ENCODE measurements at places on chromosomes 4 and X.

GRCh38 chrX:119529345-119530276 lies 35.6 kb downstream of the STEEP1 start:
- DNase-seq, result no peak

GRCh38 chr4:10582059-10582686 lies 102.4 kb downstream of the CLNK start:
- DNase-seq, result no peak

- no peak for DNase-seq
Observed at GRCh38 chr4:3830774-3831528, 64.8 kb downstream of the ADRA2C start.

DNA sequence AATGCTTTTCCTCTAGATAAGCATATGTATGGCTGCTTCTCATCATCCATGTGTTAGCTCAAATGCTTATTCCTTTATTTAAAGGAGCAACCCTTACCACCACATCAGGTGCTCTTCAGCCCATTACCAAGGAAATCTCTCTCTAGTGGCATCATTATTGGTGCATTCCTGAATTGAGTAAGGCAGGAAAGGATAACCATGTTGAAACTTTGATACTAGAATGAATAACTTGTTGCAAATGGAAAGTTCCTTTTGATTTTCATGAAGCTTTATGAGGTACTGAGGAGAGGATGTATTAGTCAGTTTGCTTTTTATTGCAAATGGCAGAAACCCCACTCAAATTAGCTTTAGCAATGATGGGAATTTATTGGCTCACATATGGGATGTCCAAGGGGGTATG lies 212.3 kb upstream of the FGF13 start:
- no peak for DNase-seq

GRCh38 chr4:182502064-182502463 lies 258.9 kb downstream of the TENM3 start:
- DNase-seq, result no peak

- DNase-seq, result no peak
Observed at GRCh38 chr4:24881508-24882196, 31.2 kb downstream of the CCDC149 start.

GRCh38 chrX:101595739-101596419 lies 21.9 kb downstream of the ARMCX6 start:
- DNase-seq, result peak; percentile 41

GRCh38 chrX:119240356-119240755 lies 4.3 kb downstream of the PGRMC1 start:
- no peak for DNase-seq

GRCh38 chr4:187124331-187124730 lies 400.7 kb upstream of the FAT1 start:
- DNase-seq, result no peak

DNA sequence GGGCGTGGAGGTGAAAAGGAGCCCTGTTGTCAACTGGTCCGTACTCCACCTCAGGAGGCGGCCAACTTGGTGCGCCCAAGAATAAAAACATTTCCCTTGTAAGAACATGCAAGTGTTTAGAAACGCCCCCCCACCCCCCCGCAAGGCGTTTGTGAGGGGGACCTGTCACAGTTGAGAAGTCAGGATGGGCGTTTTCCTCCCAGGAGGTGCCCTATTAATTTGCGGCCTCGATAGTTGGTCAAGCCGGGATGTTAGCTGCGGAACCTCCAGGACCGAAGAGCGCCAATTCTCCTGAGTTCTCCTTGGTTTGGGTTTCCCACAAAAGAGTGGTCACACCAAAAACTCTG lies 651 bp upstream of the SAP30 start:
- peak; percentile 44 for DNase-seq

GRCh38 chr4:70405765-70406164 lies 8.0 kb downstream of the OPRPN start:
- no peak for DNase-seq

DNA sequence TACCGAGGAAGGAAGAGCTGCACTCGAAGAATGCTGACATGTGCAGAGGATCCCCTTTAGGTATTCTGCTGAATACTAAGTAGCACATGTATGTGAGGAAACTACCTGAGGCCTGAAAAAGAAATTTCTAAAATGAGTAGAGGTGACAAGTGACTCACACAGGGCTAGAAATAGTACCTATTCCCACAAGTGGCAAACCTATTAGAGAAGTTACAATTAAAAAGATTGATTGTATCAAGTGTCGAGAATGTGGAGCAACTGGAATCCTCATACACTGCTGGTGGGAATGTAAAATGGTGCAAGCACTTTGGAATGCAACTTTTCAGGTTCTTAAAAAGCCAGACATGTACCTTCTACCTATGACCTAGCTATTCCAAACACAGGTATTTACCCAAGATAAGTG lies 47.4 kb downstream of the CCSER1 start:
- no peak for DNase-seq

- DNase-seq, result no peak
Observed at GRCh38 chrX:13622401-13622964, 30.5 kb upstream of the TCEANC start.

DNA sequence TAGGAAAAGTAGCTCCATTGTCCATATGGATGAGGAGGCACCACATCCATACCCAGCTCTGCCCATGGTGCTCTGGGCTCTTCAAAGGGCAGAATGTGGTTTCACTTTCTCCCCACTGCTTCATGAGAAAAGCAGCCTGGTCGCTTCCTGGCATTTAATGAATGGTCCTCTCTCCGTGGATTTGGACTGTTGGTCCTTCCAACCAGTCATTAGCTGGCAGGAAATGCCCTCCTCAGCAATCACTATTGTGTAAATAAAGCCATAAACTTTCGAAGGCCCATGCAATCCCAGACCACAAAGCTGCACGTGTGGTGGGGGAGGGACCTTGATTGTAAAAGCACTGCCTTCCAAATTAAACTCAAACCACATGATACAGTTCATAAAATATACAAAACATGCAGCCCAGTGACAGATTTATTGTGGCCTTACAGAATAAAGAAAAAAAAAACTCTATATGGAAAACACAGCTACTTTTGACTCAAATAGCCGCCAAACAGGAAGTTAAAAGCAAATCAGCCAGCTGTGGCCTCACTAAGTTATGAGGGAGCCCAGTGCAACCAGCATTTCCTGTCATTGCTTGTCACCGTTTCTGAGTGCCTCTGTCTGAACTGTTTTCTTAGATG lies 8.1 kb downstream of the MBNL3 start:
- DNase-seq, result peak; percentile 20

DNA sequence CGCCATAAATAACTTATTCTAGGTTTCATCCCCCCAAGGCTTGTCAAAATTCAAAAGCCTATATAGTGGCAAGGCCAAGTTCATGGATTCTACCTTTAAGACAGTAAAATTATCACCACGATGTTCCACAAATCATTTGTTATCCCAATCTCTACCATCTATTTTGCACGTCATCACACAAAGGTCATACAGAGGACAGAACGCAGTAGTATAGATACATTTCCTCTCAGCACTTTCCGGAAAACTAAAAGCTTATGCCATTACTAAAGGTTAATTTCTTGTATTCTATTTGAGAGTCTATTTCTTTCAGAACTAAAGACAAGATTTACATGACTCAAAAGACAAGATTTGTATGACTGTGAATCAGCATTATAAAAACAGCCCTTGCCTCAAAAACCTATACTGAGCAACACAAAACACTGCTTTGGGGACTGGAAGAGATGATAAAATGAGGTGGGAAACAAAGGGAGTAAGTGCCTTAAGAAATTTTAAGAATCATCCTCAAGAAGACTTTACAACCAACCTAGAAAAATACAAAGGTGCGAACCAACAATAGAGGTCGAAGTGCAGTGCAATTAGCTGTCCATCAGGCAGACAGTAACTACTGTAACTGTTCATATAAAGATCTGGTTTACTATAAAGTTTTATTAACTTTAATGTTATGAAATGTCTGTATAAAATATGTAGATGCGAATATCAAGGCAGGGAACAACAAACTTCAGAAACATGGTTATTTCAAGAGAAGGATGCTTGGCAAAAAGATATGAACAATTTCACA lies 7.6 kb downstream of the UBE2D3 start:
- no peak for DNase-seq

GRCh38 chr4:68288393-68288740 lies 42.9 kb upstream of the TMPRSS11B start:
- no peak for DNase-seq

GRCh38 chrX:475926-476723 lies 89.4 kb upstream of the PPP2R3B start:
- no peak for DNase-seq

- no peak for DNase-seq
Observed at GRCh38 chrX:45172890-45173289, 27.8 kb downstream of the DIPK2B start.

GRCh38 chr4:113832803-113833202 lies 71.3 kb upstream of the CAMK2D start:
- no peak for DNase-seq

GRCh38 chr4:63269156-63269555 lies 1140.1 kb downstream of the TECRL start:
- no peak for DNase-seq

DNA sequence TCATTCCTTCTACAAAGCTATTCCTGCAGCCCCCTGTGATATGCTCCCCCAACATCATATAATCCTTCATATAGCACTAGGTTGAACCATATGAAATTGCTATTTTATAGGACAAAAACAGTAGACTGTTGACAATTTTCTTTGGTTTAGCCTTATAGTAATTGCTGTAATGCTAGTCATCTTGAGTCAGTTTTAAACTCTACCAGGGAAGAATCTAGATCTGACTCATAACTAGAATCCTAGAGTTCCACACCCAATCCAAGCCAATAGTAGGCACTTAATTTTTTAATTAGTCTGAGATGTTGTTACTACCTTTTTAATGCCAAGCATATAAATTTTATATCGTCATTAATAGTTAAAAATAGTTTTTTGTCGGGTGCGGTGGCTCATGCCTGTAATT lies 136.8 kb downstream of the CHRNA9 start:
- DNase-seq, result no peak

GRCh38 chr4:154608361-154609252 lies 3.8 kb downstream of the FGG start:
- DNase-seq, result no peak

GRCh38 chr4:101366331-101366730 lies 19.0 kb upstream of the PPP3CA start:
- DNase-seq, result no peak

GRCh38 chr4:41241919-41242318 lies 14.8 kb upstream of the UCHL1 start:
- DNase-seq, result no peak

DNA sequence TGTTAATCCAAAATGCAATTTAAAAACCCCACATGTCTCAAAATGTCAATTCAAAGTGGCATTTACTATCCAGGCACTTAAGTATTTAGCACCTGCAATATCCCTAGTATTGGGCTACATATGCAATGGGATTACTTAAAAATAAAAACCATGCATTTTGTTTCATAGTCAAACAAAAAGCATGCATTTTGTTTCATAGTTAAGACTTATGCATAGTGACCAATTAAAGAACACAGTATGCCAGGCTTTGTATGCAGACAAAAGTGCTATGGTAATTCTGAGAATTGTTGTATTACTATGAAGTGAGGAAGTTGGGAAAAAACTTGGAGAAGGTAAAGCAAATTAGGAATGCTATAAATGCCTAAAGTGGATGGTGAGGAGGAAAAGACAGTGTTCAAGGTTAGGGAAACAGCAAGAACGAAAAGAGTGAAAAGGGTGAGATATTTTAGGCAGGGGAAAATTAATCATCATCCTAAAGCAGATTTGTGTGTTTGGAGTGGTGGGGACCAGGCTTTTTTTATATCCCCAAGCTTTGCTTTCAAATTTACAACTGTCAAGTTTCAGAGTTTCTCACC lies 10.6 kb upstream of the BMP2K start:
- no peak for DNase-seq

DNA sequence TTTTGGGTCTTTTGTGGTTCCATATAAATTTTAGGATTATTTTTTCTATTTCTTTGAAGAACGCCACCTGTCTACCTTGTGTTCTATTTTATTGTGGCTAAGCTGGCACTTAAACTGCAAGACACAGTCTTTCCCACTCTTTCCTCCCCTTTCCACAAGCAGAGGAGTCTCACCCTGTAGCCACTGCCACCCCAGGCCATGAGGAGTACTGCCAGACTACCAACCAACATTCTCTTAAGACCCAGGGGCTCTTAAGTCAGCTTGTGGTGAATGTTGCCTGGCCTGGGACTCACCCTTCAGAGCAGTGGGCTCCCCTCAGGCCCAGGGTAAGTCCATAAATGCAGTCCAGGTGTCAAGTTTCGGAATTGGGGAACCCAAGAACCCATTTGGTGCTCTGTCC lies 58.0 kb upstream of the FMR1 start:
- DNase-seq, result no peak

DNA sequence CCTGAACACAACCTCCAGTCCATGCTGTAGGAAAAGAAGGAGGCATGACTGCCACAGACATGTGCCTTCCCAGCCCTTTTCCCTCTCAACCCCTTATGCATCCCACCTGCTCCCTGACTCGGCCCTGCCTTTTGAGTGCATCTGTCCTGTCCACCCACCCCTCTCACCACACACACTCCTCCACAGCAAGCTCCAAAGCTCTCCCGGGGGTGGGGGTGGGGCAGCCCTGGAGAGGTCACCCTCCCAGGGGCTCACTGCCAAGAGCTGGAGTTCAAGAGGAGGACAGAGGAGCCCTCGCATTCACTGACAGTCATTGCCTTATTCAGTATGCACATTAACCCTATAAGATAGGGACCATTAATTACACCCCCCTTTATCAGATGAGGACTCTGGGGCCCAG lies 46.6 kb upstream of the MAMLD1 start:
- DNase-seq, result no peak

DNA sequence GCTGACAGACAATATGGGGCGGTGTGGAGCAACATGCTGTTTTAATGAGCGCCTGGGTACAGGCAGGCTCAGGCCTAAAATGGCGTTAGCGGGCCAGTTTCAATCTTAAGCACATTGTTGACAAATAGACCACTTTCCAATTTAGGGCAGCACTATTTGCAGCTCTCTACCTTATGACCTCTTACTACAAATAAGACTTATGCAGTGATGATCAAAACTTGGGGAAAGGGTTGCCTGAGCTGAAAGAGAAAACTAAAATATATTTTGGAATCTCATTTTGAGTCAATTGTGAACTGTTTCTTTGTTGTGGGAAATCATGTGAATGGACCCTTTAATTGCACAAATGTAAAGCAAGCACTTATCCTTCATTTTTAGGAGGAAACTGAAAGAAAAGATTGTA lies 25.5 kb upstream of the GPAT3 start:
- DNase-seq, result no peak

GRCh38 chr4:74335341-74336021 lies 27.2 kb downstream of the EPGN start:
- DNase-seq, result no peak

DNA sequence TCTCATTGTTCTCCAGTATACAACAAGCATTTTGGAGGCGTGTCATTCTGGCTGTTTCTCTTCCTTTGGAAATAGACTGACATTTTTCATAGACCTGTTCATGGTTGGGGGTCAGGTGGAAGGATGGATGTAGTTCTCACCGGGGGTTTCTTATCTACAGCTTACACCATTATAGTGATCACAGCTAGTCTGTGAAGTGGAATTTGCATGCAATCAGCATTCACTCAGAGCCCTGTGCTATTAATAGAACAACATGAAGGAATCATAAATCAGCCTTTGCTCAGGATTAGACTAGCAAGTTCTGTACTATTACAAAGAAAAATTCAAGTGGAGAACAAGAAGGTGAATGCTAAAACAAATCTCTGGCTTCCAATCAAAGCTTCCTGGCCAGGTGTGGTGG lies 132.6 kb upstream of the PUDP start:
- no peak for DNase-seq
